ENCODE measurements at places on chromosomes 6 and 20. TPM values are rescaled to one million over a fixed set of nuclear protein-coding genes. Genes with fewer than 3 reads are reported as not detected.

The OSER1 gene
- 44.8 TPM for polyA plus RNA-seq

The KCNK16 gene
- 0.79 TPM for polyA plus RNA-seq

The SRSF6 gene
- polyA plus RNA-seq, result 391 TPM

The ANKRD60 gene
- polyA plus RNA-seq, result not detected

The TBXT gene
- not detected for polyA plus RNA-seq

The WFDC12 gene
- polyA plus RNA-seq, result not detected

The VIP gene
- polyA plus RNA-seq, result 3.4 TPM

The OXT gene
- not detected for polyA plus RNA-seq

The KCNK5 gene
- 22.3 TPM for polyA plus RNA-seq

GRCh38 chr6:154993026-154993425 lies 2.1 kb upstream of the TIAM2 start:
- DNase-seq, result no peak
- H3K27ac ChIP-seq, result no peak overlapping the region
- H3K4me3 ChIP-seq, result no peak overlapping the region
- H3K36me3 ChIP-seq, result no peaks in the 10 kb centered on the region
- peaks cover 16% of the 10 kb centered on the region for H3K27me3 ChIP-seq

- peaks cover 100% of the 10 kb centered on the region for H3K36me3 ChIP-seq
- H3K4me3 ChIP-seq, result no peak overlapping the region
- no peaks in the 10 kb centered on the region for H3K27me3 ChIP-seq
- DNase-seq, result no peak
These were observed 53.8 kb downstream of the RRBP1 start for GRCh38 chr20:17628101-17628841.

- no peaks in the 10 kb centered on the region for H3K27me3 ChIP-seq
- no peak for DNase-seq
- H3K27ac ChIP-seq, result no peak overlapping the region
- no peaks in the 10 kb centered on the region for H3K4me1 ChIP-seq
These were observed 70.9 kb downstream of the DHX35 start for GRCh38 chr20:39032997-39033396.

DNA sequence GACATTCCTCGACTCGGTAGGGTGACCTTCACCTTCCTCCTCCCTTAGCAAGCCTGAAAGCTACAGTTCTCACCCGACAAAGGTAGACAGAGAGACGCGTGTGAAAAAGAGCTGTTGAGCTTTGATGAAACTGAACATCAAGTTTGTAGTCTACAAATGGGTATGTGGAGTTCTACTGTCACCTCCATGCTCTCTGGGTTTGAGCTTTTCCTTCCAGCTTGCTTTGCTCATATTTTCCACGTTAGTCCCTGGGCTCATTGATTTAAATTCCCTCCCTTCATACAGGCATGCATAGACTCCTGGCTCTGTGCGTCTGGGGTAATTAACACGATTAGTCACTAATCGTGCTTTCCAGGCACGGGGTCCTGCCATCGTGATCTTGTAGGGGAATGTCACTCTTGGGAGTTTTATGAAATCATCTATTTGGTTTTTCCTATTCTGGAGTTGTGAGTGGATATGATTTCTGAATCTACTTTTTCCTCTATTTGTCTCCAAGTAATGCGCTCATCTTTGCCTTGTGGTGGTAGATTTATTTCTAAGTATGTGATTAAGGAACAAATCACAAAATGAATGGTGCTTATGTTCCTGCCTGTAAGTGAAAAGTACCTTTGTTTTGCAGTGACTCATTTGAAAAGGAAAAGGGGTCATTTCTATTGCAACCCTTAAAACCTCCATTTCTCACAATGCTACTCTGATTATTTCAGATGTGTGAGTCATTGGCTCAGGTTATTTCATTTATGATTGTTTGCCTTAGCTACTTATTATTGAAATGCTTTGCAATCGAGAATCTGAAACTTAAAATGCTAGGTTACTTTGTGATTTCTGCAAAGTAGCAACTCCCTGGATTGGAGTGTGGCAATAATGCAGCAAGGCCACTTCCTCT lies 154.6 kb downstream of the ZDHHC14 start:
- H3K4me1 ChIP-seq, result peaks cover 15% of the 10 kb centered on the region
- H3K36me3 ChIP-seq, result no peaks in the 10 kb centered on the region
- no peak overlapping the region for H3K4me3 ChIP-seq
- no peaks in the 10 kb centered on the region for H3K27me3 ChIP-seq

DNA sequence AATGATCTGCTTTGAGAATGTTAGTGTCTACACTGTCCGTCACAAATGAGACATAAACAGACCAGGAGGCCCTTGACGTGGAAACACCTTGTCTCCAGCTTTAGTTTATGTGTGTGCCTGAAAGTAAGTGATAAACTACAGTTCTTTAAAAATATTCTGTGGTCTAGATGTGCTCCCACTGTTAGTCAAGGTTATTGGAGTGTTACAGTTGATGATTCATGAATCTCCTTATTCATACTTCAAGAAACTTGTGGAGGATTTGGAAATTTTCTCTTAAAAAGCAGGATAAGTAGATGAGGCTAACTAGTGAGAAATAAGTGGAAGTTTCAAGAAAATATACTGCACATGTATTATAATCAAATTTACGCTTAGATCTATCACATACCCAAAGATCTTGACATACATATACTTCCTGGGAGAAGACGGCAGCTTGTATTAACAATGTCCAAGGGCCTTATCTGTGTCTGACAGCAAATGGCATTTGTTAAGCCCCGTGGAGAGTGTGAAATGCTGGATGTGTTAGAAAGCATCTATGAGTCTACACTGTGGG lies 90.5 kb upstream of the MBOAT1 start:
- H3K4me1 ChIP-seq, result no peaks in the 10 kb centered on the region
- H3K27ac ChIP-seq, result no peak overlapping the region
- H3K27me3 ChIP-seq, result no peaks in the 10 kb centered on the region
- H3K36me3 ChIP-seq, result no peaks in the 10 kb centered on the region
- no peak for DNase-seq

GRCh38 chr20:21303872-21304586 lies 898 bp downstream of the XRN2 start:
- H3K4me1 ChIP-seq, result peaks cover 46% of the 10 kb centered on the region
- peak overlapping the region; percentile 97 for H3K27ac ChIP-seq
- DNase-seq, result no peak
- peaks cover 12% of the 10 kb centered on the region for H3K36me3 ChIP-seq
- no peaks in the 10 kb centered on the region for H3K27me3 ChIP-seq

DNA sequence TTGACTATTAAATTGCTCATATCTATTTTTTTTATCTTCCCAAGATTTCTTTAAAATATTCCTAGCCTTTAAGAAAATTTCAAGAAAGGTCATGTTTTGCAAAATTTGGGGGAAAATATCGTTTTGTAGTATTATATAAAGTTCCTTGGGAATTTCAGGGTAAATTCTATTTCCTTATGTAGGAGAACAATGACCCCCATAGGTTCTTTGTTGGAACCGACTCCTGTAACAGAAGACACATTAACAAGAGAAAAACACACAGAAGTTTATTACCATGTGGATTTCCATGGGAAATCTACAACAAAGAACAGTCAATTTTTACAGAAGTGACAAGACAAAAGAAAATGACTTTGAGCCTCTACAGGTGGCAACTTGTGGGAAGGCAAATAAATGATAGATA lies 68.1 kb downstream of the ADGB start:
- DNase-seq, result no peak
- no peaks in the 10 kb centered on the region for H3K36me3 ChIP-seq
- H3K27ac ChIP-seq, result no peak overlapping the region
- no peaks in the 10 kb centered on the region for H3K27me3 ChIP-seq

GRCh38 chr6:42565823-42566613 lies 2.2 kb downstream of the UBR2 start:
- H3K4me1 ChIP-seq, result peaks cover 58% of the 10 kb centered on the region
- DNase-seq, result no peak
- no peaks in the 10 kb centered on the region for H3K36me3 ChIP-seq
- no peaks in the 10 kb centered on the region for H3K27me3 ChIP-seq

- H3K27ac ChIP-seq, result no peak overlapping the region
- H3K4me1 ChIP-seq, result no peaks in the 10 kb centered on the region
- no peaks in the 10 kb centered on the region for H3K27me3 ChIP-seq
- no peak overlapping the region for H3K4me3 ChIP-seq
These were observed 582.0 kb downstream of the PKHD1 start for GRCh38 chr6:51505434-51505833.

DNA sequence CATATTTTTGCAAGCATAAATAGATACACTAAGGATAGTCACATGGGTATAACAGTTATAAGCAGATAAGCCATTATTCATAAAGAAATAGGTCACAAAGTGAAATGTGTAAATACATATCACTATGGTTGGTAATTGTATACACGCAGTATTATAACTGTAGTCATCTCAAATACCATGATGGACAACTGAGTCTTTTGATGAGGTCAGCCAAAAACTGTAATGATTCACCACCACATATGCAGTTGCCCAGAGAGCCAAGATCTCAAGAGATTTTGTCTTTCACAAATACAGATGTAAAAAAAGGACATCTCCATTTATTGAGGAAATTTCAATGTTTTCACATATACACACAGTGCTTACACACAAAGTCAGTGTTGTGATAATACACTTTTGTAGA lies 28.3 kb downstream of the ZNF292 start:
- H3K27ac ChIP-seq, result no peak overlapping the region
- H3K27me3 ChIP-seq, result no peaks in the 10 kb centered on the region
- no peak for DNase-seq
- H3K4me3 ChIP-seq, result no peak overlapping the region
- H3K36me3 ChIP-seq, result peaks cover 17% of the 10 kb centered on the region
- no peaks in the 10 kb centered on the region for H3K4me1 ChIP-seq

DNA sequence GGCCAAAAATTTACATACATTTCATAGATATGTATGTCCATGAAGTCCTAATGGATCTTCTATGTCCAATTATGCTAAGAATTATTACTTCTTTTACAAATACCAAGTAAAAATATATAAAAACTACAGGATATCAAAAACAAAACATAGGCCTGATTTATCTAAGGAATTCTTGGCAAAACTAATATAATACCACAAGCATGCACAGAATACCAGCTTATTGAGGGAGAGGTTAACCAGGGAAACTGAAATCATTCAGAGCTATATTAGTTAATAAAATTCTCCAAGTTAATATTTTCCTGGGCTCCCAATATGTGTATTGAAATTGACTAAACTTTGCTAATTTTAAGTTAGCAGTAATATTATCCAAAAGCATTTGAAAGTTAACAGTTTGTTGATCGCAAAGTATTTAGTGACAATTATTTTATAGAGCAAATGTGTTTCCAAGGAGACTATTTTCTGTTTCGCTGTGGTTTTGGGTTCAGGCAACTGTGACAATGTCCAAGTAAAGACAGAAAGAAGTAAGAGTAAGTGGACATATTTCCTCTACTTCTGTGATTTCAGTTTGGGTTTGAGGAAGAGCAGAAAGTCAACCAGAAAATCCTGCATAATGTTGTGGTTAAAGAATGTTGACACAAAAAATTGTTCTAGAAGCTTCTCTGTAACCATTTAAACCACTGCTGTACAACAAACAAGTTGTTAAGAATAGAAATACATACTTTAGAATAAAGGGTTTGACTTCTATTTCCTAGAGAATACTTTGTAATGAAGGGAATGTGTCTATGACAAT lies 167.4 kb downstream of the COL21A1 start:
- H3K27me3 ChIP-seq, result no peaks in the 10 kb centered on the region
- no peaks in the 10 kb centered on the region for H3K36me3 ChIP-seq
- H3K27ac ChIP-seq, result no peak overlapping the region
- H3K4me1 ChIP-seq, result no peaks in the 10 kb centered on the region
- H3K4me3 ChIP-seq, result no peak overlapping the region

- DNase-seq, result no peak
- no peaks in the 10 kb centered on the region for H3K4me1 ChIP-seq
- H3K27ac ChIP-seq, result no peak overlapping the region
- H3K36me3 ChIP-seq, result no peaks in the 10 kb centered on the region
- H3K27me3 ChIP-seq, result no peaks in the 10 kb centered on the region
These were observed 31.8 kb downstream of the CST9L start for GRCh38 chr20:23536328-23536974.

- H3K4me3 ChIP-seq, result no peak overlapping the region
- no peaks in the 10 kb centered on the region for H3K4me1 ChIP-seq
- peak overlapping the region; percentile 84 for H3K27ac ChIP-seq
- no peaks in the 10 kb centered on the region for H3K36me3 ChIP-seq
- no peak for DNase-seq
These were observed 8.8 kb upstream of the FAM8A1 start for GRCh38 chr6:17591287-17591686.

DNA sequence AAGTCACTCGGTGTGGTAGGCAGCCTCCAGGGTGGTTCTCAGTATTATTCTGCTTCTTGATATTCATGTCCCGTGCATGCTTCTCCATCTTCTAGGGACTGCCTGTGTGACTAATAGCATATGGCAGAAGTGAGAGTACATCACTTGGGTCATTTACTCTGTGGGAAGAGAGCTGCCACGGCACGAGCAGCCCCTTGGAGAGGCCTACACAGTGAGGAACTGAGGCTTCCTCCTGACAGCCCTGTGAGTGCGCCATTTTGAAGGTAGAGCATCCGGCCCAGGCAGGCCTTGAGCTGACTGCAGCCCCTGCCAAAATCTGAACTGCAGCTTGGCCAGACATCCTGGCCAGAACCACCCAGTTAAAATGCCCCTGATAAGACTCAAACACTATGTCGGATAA lies 17.3 kb upstream of the MCUR1 start:
- DNase-seq, result no peak
- H3K36me3 ChIP-seq, result no peaks in the 10 kb centered on the region
- H3K4me3 ChIP-seq, result no peak overlapping the region
- H3K27me3 ChIP-seq, result no peaks in the 10 kb centered on the region
- no peak overlapping the region for H3K27ac ChIP-seq

DNA sequence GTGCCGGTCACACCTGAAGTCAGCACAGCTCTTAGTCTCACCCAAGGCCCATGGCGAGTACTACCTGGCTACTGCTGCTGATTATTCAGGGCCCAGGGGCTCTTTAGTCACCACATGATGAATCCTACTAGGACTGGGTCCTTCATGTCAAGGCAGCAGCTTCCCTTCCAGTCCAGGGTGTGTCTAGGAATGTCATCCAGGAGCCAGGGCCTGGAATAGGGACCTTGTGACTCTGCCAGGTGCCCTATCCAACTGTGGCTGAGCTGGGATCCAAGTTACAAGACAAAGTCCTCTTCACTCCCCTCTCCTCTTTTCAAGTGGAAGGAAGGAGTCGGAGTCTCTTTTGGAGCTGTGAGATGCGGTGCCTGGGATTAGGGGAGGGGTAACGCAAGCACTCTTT lies 85.5 kb downstream of the CFAP61 start:
- no peaks in the 10 kb centered on the region for H3K27me3 ChIP-seq
- H3K4me3 ChIP-seq, result no peak overlapping the region
- DNase-seq, result no peak
- H3K4me1 ChIP-seq, result no peaks in the 10 kb centered on the region
- H3K36me3 ChIP-seq, result no peaks in the 10 kb centered on the region

- H3K27ac ChIP-seq, result no peak overlapping the region
- H3K4me3 ChIP-seq, result no peak overlapping the region
- no peaks in the 10 kb centered on the region for H3K4me1 ChIP-seq
- no peak for DNase-seq
These were observed 213.6 kb upstream of the SUPT3H start for GRCh38 chr6:45591306-45591705.

- no peaks in the 10 kb centered on the region for H3K27me3 ChIP-seq
- no peak overlapping the region for H3K4me3 ChIP-seq
- H3K4me1 ChIP-seq, result no peaks in the 10 kb centered on the region
- no peak for DNase-seq
These were observed 374.8 kb downstream of the LMBRD1 start for GRCh38 chr6:69422020-69422419.

- no peak for DNase-seq
- H3K27ac ChIP-seq, result peak overlapping the region; percentile 79
- peak overlapping the region; percentile 75 for H3K4me3 ChIP-seq
- H3K36me3 ChIP-seq, result no peaks in the 10 kb centered on the region
These were observed 367 bp downstream of the NRSN2 start for GRCh38 chr20:347317-347639.

Data from left lung (tissue), 14 donors.